ENCODE measurements at places on chromosomes 5 and 9.

DNA sequence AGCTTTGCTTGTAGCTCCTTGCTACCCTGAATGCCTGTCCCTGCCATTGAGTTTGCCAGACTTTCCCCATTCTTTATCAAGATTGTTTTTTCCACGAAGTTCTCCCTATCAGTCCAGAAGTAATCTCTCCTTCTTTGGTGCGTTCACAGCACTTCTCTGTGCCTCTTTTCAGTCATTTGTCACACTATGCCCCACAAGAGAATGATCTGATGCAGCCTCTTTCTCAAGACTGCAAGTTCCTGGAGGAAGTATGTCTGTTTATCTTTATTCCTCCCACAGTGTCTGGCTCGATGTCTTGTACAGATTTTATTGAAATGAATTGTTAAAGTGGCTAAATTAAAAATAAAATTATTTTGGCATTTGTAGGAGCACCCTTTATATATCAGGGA, 99.3 kb downstream of the CCDC192 start:
- DNase-seq, result no peak

DNA sequence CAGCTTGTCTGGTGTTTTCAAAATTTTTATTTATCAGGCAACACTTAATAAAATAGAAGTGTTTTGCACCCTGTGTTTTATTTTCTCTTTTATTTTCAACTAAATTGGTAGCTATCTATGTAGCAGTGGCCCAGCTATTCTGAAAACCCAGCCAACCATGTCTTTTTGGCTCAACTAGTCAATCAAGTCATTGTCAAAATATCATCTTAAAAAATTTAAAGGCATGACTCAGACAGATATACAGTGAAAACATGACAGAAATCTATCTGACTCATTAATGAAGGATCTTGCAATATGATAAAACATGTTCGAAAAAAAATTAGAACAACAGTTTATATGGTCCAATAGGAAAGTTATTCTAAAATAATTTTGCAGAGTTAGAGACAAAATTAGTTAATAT, 75.1 kb downstream of the HSD17B4 start:
- no peak for DNase-seq

DNA sequence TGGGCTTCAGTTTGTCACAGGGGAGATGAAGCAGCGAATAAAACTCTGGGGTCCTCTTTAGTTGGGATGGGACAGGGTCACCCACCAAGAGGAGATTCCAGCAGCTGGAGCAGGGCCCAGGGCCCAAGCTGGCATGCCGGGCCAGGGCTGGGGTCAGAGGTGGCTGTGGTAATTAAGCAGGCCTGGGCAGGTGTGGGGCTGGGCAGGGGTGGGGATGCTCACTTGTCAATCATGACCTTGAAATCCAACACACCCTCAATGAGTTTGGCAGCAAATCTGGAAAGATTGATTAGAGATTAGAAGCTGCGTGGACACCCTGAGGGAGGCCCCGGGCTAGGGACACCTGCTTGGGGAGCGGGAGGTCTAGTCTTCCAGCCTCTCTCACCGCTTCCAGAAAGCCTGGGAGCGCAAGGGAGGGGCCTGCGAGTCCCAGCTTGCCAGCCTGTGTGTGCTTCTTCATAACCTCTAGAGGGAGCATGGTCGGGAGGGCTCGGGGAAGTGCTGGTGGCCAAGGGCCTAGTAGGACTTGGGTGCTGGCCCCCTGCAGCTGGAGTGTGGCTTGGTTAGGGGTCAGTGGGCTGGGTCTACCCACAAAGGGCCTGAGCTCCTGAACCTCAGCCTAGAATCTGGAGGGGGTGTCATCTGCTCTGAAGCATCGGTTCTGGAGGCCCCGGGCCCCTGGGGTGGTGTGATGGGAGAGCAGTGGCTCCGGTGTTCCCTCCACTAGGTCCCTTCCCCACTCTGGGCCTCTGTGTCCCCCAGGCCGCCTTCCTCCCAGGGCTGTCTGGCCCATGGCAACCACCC, 7.6 kb downstream of the CRAT start:
- peak; percentile 45 for DNase-seq

- no peak for DNase-seq
These were observed 351.2 kb downstream of the SH3GL2 start for GRCh38 chr9:17930071-17930470.
